Fibroblast of skin of left biceps (primary cell): ENCODE measurements at places on chromosomes 7 and 10.

DNA sequence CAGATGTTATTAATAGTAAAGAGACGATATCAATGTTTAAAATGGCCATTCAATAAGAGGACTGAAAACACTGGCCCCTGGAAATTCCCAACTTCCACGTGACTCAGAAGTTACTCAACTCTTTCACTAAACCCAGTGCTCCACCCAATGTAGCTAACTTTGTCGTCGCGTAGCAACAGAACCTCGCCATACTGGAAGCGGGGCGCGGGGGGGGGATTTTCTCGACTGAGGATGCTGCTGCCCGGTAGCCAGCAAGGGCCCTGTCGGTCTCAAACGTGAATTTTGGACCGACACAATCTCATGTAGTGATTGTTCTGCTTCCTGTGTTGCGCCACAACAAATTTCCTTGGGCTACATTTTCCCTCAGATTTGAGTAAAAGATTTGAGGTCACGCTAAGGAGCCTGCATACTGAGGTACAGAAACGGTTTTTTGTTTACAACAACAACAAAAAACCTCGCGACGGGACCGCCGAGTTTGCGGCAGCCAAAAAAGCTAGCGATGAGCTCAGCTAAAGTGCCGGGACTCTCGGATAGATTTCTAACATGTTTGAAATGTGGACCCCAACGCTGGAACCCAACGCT is 977 bp upstream of the SFR1 start:
- peak; percentile 83 for DNase-seq

GRCh38 chr7:27179503-27180430 is 5.3 kb downstream of the HOXA11 start:
- DNase-seq = peak; percentile 64

DNA sequence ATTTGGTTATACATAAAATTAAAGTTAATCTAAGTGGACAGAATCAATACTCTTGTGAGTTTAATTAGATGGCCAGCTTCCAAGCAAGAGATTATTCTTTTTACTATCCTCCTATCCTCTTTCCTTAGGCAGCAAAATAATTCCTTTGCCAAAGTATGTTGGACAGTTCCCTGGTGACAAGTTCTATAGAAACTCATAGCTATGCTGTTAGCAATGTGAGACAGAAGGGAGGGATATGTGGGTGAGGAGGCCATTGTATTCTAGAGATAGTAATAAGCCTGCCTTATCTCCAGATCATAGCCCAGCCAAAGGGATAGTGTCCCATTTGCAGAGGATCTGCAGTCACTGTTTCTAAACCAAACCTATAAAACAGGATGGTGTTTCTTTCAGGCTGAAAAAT is 181.6 kb upstream of the HDAC9 start:
- no peak for DNase-seq

DNA sequence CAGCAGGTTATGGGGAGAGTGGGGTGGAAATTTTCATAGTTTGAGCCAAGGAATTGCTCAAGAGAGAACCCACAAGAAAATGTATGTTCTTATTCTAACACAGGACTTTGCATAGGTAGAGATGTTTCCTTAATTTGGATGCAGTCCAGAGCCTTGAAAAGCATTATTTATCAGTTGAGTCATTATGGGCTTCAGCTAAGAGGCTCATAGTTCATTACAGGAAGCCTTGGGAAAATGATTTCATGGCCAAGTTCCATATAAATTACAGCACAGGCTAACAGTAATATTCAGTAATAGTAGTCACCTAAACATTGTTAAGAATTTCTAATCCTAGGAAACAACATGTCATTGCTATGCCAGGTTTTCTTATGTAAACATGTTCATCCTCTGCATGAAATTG is 131.1 kb upstream of the PTPRZ1 start:
- no peak for DNase-seq

DNA sequence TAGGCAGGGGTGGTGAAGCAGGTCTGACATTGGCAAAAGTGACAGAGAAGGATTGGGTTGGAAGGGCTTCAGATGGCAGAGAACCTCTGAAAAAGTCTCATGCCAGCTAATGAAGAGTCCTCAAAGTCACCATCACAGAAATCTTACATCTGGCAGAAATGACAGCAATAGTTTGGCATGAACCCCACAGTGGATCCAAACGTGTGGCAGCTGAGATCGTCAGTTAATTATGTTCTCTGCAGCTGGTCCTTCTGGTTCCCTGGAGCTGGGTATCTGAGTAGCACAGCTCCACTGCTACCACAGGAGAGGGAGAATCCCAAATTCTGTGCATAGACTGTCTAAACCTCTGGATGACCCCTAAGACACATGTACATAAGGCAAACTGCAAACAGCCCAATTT is 73.4 kb downstream of the ALOX5 start:
- no peak for DNase-seq
